ENCODE measurements at places on chromosomes 12 and 14. TPM values are rescaled to one million over a fixed set of nuclear protein-coding genes. Genes with fewer than 3 reads are reported as not detected.

DNA sequence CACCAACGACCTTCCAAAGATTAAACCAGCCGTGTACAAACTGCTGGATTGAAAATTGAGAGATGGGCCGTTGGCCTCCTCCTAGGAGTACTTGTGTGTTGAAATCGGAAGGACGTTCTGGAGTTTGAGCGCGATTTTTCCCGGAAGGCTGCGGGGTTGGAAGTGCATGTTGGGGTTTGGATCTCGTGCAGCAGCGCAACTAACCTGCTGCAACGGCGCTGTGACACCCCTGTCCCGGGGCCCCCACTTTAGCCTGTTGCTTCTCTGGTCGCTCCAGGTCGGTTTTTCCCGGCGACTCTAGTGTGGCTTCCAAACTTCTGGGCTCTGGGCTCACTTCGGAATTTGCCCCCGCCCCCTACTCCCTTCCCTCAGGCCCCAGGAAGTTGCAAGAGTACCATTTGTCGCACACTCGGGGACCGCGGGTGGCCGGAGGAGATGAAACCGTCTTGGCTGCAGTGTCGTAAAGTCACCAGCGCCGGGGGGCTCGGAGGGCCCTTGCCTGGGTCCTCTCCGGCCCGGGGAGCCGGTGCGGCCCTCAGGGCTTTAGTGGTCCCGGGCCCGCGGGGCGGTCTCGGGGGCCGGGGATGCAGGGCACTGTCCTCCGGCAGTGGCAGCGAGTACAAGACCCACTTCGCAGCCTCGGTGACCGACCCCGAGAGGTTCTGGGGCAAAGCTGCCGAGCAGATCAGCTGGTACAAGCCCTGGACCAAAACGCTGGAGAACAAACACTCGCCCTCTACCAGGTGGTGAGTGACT is at the start of gene ACSS3:
Gene ACSS3 (plus strand): TSS at position 394 of the 756 bp plus-strand sequence. CDS start 42 bp downstream, at position 436.
- DNase-seq = no peak

GRCh38 chr12:3805077-3805476 is 52.2 kb upstream of the CRACR2A start:
- no peak for DNase-seq

DNA sequence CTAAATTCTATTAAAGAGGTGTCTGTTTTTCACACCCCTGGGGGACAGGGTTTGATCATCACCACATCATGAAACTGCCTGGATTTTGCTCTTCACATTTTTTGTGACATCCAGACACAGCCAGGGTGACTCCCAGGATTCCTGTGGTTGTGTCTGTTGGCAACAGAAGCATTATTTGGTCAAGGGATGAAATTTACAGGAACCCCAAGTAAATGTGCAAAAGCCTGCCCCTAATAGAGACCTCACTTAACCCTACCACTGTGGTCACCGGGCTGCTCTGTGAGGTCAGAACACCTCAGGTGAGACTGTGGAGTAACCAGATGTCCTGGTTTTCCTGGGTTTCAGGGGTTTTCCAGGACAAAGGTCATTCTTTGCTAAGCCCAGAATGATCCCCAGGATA is 103.8 kb downstream of the DAD1 start:
- no peak for DNase-seq

DNA sequence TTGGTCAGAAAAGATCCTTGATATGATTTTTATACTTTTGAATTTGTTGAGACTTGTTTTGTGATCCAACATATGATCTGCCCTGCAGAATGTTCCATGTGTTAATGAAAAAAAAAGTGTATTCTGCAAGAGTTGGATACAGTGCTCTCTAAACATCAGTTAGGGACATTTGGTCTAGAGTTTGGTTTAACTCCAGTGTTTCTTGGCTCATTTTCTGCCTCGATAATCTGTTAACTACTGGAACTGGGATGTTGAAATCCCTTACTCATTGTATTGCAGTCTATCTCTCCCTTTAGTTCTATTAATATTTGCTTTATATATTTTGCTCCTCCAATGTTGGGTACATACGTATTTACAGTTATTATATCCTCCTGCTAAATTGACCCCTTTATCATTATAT is 18.3 kb upstream of the TXNRD1 start:
- DNase-seq = no peak

Gene KLHL33
- total RNA-seq = 0.59 TPM

Gene UNC79
- not detected for total RNA-seq

Gene ARHGEF40
- 0.09 TPM for total RNA-seq
